Hematopoietic multipotent progenitor cell treated with erythropoietin and hydrocortisone succinate and interleukin-3 and kit ligand, for 8 days (in vitro differentiated cells): ENCODE measurements at places on chromosomes 2 and 18.

GRCh38 chr2:29108225-29108624 lies 7.0 kb upstream of the CLIP4 start:
- DNase-seq: no peak

DNA sequence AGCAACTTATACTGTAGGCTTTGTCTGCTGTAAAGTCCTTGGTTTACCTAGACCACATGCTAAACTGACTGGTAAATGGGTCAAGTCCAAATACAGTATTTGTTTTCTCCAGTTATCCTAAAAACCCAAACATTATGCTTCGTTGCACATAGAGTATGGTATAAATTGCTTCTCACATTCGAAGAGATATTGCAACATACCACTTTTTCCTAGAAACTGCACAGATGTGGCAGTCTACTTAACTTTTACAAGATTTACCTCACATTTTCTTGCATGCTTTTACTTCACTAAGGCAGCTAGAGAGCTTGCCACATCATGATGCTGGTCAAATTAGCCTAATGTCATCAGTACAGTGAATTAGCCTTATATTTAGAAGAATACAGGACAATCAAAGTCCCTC lies 66.0 kb upstream of the SCN7A start:
- no peak for DNase-seq

- DNase-seq: peak; percentile 61
Observed at GRCh38 chr2:190216829-190217228, 102.8 kb downstream of the HIBCH start.

DNA sequence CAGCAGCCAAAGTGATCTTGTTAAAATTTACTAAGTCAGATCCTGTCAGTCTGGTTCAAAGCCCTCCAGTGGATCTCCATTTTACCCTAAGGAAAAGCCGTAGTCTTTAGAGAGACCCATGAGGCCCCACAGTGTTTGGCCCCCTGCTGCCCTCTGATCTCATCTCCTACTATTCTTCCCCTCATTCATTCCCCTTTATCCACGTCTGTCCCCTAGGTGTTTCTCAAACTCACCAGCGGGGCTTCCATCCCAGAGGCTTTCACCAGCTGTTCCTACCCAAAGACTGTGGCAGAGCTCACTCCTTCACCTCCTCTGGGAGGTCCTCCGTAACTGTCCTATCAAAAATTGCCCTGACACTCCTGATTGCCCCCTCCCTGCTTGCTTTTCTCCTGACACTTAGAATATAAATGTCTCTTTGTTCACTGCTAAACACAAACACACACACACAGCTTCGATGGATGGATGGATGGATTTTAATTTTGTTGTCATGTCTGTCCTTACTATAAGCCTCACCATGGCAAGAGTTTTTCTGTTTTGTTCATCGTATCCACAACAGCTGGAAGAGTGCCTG lies 26.1 kb downstream of the LIMS1 start:
- DNase-seq: no peak

DNA sequence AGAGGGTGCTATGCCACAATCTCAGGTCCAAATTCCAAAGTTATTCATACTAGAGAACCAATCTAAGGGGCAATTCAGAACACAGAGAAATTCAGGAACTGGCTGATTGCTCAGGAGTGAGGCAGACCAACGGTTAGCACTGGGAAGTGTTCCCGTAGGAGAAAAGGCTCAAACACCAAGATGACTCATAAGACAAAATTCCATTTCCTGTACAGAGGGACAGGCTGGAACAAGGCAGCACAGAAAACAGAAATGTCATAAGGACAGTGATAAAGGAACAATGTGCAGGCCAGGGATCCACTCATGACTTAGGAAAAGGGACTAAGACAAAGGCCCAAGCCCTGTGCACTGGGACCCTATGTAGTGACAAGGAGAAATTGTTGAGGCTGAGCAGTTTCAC lies 54.2 kb downstream of the PDE1A start:
- DNase-seq: no peak

GRCh38 chr2:178325268-178325667 lies 125.7 kb downstream of the PRKRA start:
- DNase-seq: no peak

DNA sequence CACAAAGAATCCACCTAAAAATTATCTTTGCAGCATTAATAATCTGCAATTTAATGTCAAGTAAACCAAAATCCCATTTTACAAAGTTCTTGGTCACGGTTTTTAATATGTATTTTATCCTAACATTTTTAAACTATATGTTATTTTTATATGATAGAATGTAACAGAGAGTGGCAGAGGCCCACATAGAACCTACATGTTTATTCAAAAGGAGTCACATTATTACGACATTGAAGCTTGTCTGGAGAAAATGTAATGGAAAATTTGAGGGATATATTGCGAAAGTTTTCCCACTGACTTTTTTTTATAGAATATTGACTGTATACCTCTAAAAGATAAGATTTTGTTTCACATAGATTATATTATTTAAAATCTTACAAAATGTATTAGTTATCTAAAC lies 89.7 kb upstream of the COL3A1 start:
- DNase-seq: no peak

GRCh38 chr2:7045601-7046590 lies 128.7 kb downstream of the RNF144A start:
- peak; percentile 76 for DNase-seq

DNA sequence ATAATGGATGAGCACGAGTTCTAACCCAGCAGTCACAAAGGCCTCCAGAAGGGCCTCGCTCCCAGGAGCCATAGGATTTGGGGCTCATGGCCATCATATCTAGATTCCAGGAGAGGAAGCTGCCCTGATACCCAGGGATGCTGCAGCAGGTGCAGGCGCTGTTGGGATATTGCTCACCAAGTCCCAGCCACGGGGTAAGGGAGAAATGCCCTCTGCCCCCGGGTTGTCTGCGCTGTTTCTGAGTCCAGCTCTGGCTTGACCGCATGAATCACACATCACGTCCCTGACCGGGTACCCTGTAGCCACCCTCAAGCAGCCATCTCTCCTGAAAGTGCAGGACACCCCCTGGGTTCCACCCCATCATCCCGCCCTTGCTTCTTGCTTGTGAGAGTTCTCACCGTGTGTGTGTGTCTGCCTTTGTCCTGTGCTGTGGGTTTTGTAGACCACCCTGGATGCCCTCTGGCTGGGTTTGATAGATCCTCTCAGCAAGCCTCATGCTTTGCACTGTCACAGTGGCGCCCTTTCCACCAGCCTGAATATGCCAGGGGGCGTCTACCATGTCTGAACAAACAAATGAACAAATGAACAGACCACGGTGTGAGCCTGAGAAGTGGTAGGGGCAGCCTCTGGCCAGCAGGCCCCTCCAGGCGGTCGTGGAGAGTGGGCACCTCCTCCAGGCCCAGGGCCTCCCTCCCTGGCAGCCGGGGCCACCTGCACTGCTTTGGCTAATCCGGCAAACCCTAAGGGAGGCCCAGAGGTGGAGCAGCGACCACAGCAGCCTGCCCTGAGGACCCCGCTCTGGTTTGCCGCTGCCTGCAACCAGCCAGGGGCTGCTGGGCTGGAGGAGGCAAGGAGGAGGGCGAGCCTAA lies 32.1 kb downstream of the ADRA2B start:
- no peak for DNase-seq

GRCh38 chr18:36593001-36593400 lies 235.8 kb downstream of the TPGS2 start:
- DNase-seq: no peak

- no peak for DNase-seq
Observed at GRCh38 chr2:218381916-218382366, at the start of gene SLC11A1. Gene SLC11A1, plus strand, starts transcription at chr2:218382273. Its CDS starts 96 bp downstream, at chr2:218382369.
